Activated naive CD4-positive, alpha-beta T cell treated with anti-CD3 and anti-CD28 coated beads, Interleukin-2, amount 50 U/mL, for 72 hours (primary cell): ENCODE measurements at places on chromosomes 5 and 9.

- DNase-seq: no peak
These were observed 45.9 kb upstream of the JAK2 start for GRCh38 chr9:4939118-4939561.

GRCh38 chr5:35357973-35358372 is 127.7 kb upstream of the PRLR start:
- DNase-seq: no peak

DNA sequence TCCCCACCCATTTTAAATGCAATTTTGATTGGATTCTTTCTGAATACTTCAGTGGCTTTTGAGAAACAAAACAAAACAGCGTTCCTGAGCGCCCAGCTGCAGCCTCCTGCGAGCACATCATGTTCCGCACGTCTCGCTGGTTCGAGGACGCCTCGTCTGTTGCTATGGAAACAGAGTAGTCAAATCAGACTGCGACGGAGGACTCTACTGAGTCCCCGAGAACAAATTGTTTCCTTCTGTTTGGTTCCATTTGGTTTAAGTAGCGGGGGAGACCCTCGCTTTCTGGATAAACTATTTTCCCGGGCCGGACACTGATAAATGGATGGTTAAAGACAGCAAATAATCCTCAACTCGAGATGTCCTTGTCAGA is 69.0 kb downstream of the SLC28A3 start:
- no peak for DNase-seq

GRCh38 chr9:36319806-36320205 is 61.6 kb upstream of the GNE start:
- DNase-seq: no peak

- DNase-seq: no peak
These were observed 171.4 kb downstream of the SH3GL2 start for GRCh38 chr9:17750269-17750668.
